Right kidney (tissue), 9 donors: ENCODE measurements at places on chromosomes 7 and 10.

GRCh38 chr10:119131512-119132240, 27.8 kb downstream of the DENND10 start:
- DNase-seq: no peak

- no peak for DNase-seq
These were observed 7.1 kb downstream of the HECW1 start for GRCh38 chr7:43119371-43120075.

DNA sequence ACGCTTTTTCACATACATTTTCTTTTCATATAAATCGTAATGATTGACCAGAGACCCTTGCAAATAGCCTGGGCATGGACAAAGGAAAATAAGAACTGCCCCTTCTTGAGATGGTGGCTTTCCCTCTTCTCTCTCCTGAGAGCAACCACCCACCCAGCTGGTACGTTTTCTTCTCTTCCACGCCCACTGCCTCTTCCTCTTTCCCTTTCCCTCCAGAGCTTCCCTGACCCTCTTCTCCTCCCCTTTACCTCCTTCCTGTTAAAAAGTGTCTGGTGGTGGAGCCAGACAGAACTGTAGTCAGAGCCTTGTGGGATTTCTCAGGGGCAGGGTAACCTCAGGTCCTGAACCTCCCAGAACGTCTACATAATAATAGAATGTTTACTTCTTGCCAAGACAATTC, 23.2 kb downstream of the GPR141 start:
- DNase-seq: no peak

GRCh38 chr10:83612746-83613145, 526.6 kb upstream of the GHITM start:
- no peak for DNase-seq

DNA sequence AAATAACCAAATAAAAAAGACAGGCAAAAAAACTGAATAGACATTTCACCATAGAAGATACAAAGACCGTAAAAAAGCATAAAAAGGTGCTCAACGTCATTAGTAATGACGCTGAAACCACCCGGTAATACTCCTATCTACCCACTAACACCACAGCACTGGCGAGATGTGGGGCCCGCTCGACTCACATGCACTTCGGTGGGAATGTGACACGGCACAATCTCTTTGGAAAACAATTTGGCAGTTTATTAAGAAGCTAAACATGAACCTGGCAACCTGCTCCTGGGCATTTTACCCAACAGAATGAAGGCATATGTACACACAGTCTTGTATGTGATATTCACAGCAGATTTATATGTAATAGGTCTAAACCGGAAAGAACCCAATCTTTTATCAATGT, 42.8 kb upstream of the NCAPG2 start:
- no peak for DNase-seq

DNA sequence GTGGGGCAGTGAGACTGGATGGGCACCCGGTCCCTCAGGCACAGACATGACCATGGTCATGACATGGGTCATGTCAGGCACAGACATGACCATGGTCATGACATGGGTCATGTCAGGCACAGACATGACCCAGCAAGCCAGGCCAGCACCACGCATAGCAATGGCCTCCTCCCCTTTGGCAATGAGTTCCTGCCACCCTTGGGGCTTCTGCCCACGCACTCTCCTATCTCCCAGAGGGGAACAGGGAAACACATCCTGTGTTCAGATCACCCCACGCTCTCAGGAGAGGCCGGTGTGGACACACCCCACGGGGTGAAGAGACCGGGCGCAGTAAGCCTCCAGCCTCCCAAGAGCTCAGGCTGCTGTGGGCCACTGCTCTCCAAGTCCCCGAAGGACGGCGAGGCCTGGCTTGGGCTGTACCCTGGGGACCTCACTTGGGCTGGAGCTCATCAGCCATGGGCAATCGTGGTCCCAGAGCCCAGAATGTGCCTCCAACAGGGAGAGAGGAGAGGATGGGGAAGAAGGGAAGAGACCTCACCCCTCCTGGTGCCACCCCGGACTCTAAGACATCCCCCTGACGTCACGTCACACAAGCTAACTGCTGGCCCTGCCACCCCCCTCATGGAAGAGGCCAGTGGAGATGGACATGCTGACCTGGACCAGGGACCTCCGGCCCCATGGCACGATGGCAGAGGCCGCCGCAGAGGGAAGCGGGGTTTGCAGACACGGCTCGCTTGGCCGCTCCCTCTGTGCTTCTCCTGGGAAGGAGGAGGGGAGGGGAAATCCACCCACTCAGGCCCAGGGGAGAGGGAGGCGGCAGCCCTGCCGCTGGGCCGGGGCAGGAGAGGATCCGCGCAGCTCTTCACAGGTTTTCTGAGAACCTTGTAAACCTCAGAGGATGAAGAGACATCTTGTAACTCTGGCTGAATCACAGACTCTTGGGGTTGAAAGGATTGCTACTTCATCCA, 269.6 kb downstream of the ELFN1 start:
- DNase-seq: peak; percentile 52

DNA sequence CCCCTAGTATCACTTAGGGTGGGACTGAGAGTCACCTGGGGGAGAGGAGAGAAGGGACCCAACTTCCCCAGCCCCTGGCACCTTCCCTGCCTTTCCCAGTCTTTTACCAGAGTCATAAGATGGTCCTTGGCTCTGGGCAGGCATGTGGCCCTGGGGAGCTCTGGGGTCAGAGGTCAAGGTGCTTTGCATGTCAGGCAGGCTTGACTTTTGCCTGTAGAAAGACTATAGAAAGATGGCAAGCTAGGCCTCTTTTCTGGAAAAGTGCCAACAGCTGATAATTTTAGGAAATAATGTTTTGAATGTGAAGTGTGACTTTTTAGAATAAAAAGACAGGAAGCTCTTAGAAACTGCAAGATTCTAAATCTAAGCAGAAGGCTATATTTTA, 67.5 kb downstream of the MKI67 start:
- DNase-seq: no peak

DNA sequence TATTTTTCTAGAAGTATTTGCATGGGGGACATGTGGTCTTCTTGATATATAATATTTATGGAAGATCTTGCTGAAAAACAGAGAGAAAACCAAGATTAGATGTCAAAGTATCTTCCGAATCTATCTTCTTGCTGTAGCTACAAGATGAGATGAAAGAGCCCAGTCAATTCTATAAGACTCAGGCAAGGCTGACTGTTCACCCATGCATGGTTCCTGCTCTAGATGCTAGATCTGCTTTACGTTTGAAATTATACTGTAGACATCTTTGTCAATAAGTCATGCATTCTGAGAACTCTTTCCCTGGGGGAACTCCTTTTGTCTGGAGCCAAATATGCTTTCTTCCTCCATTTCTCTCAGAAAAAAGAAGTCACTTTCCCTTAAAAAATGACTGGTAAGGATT, 1292.0 kb downstream of the XPNPEP1 start:
- no peak for DNase-seq

- DNase-seq: no peak
These were observed 315.3 kb downstream of the OTUD1 start for GRCh38 chr10:23754179-23754578.

- no peak for DNase-seq
These were observed 5.3 kb downstream of the COL1A2 start for GRCh38 chr7:94400022-94400421.

- DNase-seq: no peak
These were observed 6.9 kb downstream of the C10orf62 start for GRCh38 chr10:97596101-97597082.

DNA sequence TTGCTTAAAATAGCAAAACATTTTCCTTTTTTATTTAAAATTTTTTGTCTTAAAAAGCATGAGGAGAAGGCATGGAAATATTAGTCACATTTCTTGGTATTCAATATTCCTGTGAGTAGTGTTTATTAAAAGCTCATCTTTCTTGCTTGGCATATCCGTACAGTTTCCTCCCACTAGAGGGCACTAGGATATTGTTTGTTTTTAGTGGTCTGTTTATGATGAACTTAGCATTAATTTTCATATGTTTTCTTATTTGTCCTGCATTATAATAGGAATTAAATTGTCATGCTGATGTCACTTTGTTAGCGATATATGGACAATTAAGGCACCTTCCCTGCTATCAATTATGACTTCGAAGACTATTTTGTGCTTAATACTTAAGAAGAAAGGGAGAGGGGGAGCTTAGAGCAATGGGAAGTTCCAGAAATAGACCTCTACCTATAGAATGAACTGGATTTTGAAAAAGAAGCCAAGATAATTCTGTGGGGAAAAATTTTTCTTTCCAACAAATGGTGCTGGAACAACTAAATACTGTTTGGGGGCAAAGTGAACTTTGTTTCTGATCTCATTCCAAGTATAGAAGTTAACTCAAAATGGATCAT, 91.0 kb upstream of the STRIP2 start:
- peak; percentile 7 for DNase-seq

- DNase-seq: no peak
These were observed 59.7 kb downstream of the ZNF467 start for GRCh38 chr7:149713731-149714068.

DNA sequence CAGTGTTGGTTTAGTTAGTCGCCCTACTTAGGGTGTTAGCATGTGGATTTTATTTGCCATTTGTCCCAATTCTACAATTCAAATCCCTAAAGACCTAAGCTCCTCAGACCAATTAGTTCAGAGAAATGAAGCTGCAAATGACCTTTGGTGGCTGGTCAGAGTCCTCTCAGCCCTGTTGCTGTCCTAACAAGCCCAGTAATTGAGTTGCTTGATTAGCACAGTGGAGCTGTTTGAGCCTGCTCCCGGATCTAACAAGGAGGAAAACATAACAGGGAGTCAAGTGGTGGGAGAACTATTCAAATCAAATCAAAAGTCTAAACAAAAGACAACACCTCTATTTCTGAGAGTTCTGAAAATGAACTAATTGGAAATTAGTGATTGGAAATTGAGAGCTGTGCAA, 22.1 kb downstream of the ZDHHC6 start:
- DNase-seq: no peak

DNA sequence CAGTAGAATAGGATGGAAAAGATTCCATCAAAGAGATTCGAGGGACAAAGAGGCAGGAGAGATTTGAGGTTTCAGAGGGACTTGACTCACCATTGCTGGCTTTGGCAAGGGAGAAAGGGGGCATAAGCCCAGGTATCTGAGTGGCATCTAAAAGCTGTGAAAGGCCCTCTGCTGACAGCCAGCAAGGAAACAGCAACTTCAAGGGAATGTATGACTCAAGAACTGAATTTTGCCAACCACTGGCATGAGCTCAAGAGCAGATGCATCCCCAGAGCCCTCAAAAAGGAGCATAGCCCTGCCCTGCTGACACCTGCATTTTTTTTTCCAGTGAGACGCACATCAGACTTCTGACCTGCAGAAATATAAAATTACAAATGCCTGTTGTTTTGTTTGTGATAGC, 19.6 kb upstream of the ADAM12 start:
- DNase-seq: no peak

DNA sequence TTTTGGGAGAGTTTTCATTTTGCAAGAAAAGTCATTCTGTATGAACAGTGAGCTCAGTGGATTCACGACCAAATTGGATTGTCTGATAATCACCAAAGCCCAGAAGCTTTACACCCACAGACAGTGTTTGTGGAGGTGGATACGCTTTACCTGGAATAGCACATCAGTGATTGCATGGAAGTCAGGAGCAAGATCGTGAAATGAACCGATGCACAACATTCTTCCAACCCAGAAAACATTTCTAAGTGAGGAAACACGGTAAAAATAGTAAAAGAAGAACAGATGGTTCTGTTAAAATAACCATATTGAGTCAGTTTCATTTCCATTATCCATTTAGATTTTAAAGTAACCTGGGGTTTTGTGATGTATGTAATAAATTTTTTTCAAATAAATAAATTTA, 478.2 kb upstream of the PFKP start:
- DNase-seq: no peak

DNA sequence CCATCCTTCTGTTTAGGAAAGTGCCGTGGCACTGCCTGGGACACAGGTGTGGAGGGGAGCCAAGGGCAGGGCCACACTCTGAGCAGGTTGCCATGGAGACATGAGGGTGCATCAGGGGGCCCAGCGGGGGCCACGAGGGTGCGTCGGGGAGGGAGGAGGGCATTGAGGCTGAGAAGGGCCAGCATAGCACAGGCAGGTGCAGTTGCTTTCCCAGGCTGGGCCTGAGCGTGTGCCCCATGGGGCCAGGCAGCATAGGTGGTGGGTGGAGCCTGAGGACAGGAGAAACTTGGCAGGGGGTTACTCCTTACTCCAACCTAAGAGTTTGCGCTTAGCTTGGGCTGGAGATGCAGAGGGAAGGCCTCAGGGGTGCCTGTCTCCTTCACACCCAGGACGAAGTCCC, 15.2 kb downstream of the YKT6 start:
- no peak for DNase-seq

DNA sequence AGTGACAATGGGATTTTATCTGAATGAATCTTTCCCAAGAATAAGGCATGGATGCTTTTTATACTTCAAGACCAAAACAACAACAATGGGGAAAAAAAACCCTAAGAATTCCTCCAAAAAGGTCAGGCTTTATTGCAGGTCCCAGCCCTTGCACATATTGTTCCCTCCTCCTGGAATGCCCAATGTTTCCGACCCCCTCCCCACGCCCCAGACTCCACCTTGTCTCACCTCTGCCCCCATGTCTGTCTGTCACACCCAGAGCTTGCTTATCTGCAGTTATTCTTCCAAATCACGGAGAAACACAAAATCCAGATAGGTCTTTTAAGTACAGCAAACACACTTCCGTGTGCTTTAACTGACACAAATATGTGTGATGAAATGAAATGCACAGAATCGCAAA, 43.5 kb downstream of the ELMO1 start:
- DNase-seq: no peak

- no peak for DNase-seq
These were observed 20.5 kb upstream of the CEP41 start for GRCh38 chr7:130461272-130461671.

DNA sequence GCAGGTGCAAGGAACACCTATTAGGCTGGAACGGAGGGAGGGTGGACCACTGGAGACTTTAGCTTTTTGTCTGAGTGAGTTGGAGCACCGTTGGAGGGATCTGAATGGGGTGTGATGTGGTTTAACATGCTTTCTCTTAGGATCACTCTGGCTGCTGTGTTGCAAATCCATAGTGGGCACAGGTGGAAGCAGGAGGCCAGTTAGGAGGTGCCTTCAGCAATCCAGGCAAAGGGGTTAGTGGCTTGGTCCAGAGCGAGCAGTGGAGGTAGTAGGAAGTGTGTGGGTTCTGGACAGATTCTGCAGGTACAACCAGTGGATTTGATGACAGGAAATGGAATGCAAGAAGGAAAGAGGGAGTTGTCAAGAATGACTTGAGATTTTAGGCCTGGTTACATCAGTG, 95.0 kb downstream of the MMRN2 start:
- no peak for DNase-seq
